ENCODE measurements at places on chromosomes 3 and 15.

DNA sequence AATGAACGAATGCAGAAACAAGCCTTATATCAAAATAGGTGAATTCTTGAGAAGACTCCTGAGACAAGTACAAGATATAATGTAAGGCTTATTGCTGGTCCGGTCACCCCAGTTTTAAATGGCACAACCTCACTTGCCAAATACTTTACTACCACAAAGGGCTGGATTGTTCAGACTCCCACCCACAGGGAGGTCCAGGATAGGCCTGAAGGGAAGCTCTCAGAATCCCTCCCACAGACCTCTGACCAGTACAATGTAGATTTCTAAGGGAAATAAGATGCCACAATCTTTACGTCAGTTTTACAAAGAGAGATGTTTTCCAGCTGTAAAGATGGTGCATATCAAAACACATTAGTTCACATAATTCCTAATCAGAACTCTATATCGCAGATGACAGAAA is 577.7 kb upstream of the ADAMTS9 start:
- no peak for DNase-seq

DNA sequence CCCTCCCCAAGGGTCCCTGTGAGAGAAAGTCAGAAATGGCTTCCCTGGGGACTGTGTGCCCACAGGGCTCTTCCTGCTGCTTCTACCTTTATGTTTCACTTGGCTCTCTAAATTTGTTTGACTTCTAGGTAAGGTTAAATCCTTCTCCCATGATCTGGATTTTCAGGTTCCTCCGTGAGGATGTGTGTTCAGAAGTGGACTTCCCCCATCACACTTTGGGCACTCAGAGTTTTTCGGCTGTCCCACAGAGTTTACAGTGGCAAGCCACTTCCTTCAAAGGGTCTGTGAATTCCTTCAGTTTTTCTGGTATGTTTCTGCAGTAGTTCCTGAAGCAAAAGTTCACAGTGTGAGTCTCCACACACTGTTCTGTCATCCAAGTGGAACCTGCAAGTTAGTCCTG is 30.9 kb upstream of the RARB start:
- no peak for DNase-seq

GRCh38 chr3:99928771-99929744 is 111.4 kb downstream of the CMSS1 start:
- DNase-seq: no peak

DNA sequence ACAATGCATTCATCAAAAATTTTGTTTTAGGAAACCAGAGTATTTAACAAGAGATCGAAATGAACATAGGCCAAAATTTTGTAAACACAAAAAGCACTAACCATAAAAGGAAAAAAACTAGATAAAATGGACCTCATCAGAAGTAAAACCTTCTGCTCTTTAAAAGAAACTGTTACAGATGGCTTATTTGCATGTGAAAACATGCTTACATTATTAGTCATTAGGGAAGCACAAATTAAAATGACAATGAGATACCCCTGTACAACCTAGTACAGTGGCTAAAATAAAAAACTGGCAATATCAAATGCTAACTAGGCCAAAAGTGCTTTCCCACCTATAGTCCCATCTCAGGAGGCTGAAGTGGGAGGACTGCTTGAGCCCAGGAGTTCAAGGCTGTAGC is 19.3 kb downstream of the UBR1 start:
- DNase-seq: no peak

DNA sequence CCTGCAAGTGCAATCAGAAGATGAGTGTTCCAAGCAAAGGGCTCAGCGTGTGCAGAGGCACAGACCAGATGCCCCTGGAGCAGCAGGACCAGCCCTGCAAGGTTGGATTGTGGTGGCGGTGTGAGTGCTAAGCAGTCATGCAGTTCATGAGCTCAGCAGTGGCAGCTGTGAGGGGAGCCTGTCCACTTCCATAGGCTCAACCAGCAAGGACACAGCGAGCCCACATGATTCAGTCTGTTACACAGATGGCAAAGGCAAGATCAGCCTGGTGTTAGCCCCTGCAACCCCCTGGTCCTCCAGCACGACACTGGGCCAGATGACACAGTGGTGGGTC is 95.9 kb upstream of the PRR23E start:
- DNase-seq: no peak

GRCh38 chr3:159781867-159782266 is 206.8 kb upstream of the IL12A start:
- no peak for DNase-seq

DNA sequence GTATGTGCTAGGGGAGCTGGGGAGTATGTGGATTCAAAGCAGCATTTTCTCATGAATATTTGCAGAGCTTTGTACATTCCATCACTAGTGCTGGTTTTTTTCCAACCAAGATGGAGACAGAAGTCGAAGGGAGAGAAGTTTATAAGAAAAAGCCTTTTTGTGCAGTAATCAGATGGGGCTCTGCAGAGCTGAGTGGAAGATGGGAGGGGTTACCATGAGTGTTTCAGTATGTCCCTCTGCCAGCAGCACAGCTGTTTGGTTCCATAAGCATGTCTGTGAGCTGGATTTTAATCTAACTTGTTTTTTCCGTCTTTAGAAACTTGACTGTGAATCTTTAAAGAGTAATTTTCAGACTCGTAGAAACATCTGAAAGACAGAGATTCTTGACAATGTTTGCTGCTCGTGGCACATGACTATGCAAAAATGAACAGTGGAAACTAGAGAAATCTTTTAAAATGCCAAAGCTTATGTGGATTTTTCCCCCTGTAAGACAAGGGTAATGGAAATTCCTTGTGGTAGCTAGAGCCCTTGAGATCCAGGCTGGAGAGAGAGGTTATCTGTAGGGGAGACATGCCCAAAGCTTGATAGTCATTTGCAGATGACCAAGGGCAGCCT is 20.3 kb downstream of the STARD9 start:
- DNase-seq: no peak

- DNase-seq: no peak
These were observed 6.6 kb upstream of the POLQ start for GRCh38 chr3:121552379-121552778.

GRCh38 chr3:194333212-194333980 is 17.7 kb downstream of the CPN2 start:
- DNase-seq: no peak

- no peak for DNase-seq
These were observed 61.6 kb downstream of the OTOL1 start for GRCh38 chr3:161558236-161558635.

DNA sequence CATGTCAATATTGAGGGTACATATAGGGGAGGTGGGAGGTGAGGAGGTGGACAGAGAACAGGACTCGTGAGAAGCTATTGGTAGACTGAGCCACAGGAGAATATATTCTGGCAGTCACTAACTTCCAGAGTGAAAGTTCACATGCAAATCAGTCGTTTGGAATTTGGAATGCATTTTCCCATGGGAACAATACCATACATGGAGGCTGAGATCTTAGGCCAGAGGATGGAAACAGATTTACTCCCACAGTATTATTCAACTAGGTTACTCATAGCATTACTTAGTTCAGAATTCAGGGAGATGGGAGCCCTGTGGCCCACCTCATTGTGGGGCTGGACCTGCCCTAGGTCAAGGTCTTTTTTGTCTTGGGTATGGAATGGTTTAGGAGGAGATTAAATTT is 36.4 kb upstream of the ABHD2 start:
- no peak for DNase-seq

DNA sequence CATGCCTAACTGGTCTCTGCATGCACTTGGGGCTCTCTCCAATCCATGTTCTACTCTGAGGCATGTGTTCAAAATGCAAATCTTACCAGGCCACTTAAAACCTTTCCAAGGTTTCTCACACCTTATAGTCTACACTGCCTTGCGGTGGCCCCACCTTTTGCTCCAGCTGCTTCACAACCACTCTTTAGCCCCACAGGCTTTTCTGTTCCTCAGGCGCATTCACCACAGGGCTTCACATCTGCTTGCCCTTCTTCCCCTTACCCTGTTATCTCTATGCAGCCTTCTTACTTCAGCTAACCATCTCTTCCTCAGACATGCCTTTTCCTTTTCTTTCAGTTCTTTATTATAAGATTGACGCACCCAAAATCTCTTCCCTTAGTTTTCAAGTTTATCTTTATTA is 37.8 kb downstream of the MINDY4B start:
- no peak for DNase-seq

DNA sequence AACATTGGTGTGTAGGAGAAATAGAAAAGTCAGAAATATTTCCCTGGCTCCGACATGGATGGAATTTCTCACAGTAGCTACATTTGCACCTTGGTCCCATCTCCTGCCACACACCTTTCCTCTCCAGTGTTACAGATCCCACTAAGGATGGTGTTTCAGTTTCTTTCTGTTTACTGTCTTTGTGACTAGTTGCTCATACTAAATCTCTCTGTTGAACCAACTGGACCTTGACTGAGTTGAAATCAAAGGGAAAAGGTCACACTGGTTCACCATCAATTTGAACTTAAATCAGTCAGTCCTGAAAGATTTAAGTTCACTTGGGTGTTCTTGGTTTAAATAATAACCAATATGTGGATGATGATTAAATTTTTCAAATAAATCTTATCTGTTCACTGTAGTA is 754.2 kb downstream of the OTOL1 start:
- no peak for DNase-seq

GRCh38 chr3:150309557-150309956 is 98.5 kb upstream of the TSC22D2 start:
- DNase-seq: no peak

GRCh38 chr3:152474585-152474984 is 205.9 kb downstream of the MBNL1 start:
- DNase-seq: peak; percentile 15

DNA sequence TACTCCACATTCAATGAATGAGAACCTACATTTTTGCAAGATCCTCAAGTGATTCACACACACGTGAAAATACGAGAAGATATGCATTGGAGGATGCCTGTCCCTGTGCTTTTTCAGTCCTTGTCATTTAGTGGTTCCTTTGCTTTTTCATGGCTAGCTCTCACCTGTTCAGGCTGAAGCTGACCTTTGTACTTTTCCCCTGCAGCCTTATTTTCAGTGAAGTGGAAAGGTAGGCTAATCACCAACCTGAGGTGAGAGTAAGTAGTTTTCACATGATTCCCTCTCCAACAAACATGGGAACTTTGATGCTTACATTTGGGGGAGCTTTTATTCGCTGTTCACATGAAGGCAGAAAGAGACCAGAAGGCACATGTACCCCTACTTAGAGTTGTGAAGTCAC is 8.3 kb downstream of the ITPR1 start:
- DNase-seq: no peak

DNA sequence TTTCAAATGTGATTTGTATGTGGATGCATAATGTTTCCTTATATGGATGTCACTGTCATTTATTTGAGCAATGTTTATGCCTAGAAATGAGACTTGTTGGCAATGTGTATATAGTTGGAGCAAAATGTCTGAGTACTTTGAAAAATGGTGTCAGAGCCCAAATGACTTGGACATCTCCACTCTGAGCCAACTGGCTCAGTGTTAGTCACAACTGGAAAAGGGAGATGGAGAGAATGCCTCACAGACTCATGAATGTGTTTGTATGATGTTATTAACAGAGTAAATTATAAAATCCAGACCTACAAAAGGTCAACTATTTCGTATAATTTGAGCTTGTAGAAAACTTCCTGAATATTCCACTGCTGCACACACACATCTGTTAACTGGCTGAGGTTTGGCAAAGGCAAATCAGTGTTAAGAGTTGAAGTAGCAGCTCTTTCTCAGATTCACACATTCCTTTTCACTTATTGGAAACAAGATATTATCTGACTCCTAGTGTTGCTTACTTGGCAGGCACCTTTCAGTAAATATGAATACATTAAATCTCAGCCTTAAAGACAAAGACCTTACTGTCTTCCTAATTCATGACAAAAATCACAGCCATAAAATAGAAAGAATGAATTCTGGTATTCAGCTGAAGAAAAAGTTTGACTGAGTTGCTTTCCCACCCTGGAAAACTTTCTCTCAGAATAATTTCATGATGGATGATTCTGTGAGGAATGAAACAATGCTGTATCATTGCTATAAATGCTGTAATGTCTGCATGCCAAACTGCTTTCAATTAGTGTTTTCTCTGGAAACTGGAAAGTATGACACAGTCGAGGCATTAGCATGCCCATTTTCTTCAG is 27.0 kb downstream of the ADIPOQ start:
- no peak for DNase-seq

DNA sequence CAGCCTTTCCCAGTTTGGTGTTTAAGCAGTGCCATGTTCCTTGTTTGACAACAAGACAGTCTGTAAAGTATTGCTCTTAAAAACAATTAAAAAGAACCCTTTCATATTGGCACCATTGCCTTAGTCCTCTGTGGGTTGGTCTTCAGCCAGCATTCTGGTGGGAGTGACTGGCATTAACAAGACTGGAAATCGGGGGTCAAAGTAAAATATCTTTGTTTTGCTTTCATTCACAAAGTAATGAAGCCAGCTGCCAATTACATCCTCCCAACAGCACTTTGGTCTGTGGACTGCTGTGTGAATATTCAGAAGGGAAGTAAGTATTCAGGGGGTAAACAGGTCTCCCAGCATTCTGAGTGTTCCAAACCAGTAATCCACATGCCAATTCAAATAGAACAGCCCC is 8.3 kb upstream of the VILL start:
- DNase-seq: no peak

DNA sequence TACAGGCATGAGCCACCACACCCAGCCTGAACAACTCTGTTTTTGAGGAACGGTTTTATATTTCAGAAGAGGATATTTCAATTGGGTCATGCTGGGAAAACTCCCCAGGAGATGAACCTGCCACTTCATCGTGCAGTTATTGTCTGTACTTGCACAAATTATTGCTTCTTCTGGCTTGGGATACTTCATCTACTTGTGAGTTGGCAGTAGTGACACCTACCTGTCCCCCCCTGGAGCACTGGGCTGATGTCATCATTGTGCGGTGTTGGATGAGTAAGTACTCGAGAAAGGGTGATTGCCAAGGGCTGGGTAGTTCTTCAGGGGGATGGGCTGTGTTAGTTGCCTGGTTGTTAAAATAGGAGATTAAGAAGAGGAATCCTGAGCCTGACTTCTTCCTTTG is 85.1 kb upstream of the SAMMSON start:
- no peak for DNase-seq

DNA sequence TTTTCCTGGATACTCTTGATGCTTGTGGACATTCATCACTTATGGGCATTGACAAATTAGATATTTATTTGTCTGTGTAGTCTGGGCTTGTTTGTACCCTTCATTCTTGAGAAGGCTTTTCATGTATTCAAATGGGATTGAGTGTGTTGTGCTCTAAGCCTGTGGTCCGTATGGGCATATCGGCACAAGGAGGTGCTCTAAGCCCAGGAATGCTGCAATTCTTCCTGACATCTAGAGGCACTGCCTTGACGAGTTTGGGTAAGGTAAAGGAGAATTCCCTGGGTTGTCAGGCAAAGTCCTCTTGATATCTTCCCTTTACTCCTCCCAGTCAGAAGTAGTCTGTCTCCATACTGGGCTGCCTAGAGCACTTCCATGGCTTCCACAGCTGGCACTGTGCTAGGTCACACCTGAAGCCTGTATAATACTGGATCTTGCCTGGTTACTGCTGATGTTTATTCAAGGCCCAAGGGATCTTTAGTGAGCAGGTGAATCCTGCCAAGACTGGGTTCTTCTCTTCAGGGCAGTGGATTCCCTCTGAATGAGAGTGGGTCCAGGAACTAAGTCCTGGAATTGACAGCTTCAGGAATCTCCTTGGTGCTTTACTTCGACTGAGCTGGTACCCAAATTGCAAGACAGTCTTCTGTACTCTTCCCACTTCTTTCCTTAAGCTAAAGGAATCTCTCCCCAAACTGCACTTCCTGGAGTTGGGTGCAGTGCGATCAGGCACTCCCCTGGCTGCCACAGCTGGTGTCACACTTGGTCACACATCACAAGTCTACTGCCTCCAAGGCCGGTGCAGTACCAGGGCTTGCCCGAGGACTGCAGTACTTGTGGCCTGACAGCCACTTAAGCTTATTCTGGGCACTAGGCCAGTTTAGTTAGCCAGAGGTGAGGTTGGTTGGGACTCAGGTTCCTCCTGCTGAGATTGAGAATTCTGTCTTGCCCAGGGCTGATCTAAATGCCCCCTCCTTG is 46.0 kb downstream of the GALK2 start:
- no peak for DNase-seq
